ENCODE measurements at places on chromosomes 2 and 18.

DNA sequence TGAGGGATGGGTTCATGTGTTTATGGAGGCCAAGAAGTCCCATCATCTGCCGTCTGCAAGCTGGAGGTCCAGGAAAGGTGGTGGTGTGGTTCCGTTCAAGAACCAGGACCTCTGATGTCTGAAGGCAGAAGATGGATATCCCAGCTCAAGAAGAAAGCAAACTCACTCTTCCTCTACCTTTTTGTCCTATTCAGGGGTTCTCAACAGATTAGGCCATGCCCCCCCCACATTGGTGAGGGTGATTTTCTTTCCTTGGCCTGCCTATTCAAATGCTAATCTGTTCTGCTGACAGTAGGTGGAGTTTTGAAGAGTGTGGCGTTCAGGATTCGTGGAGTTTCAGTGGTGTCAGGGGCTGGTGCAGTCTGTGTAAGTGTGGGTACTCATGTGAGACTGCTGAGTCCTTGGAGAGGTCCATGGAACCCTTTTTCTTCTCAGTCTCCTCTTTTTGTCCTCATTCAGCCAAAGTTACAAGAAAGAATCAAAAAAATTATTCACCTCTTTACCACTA is 5.9 kb downstream of the MSL3B start:
- DNase-seq: no peak

DNA sequence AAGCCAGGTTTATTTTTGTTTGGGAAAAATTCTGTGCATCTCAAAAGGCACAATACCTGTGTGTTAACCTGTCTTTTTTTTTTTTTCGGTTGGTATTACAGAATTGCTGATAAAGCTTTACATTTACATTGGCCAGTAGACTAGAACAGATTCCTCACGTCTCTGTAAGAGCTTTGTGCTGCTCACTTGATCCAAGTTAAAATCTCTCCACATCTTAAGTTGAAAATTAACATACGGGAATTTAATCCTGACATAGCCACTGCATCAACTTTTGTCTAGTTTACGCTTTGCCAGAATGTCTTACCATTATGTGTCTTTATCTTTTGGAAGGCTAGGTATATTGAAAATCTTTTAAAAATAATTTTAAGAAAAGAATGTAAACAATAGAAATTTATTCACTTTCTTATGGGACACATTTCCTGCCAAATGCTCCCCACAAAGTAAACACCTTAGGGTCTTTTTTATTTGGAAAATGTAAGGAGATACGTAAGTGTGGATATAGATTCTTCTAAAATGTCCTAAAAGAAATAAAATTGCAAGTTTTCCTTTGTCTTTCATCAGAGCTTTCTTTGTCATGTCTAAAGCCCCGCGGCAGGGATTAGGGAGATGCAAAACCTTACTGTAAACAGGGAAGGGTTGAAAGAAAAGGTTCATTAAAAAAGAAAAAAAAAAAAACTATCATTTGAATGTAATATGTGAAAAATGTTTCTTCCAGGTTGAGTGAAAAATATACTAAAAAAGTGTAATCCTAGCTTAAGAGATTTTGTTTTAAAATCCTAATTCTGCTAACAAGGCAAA is 912.8 kb downstream of the NRXN1 start:
- DNase-seq: no peak

- DNase-seq: no peak
Measured at GRCh38 chr2:69744456-69744855, 2.5 kb downstream of the ANXA4 start.

- no peak for DNase-seq
Measured at GRCh38 chr2:136245211-136245610, 127.3 kb upstream of the CXCR4 start.
